EH (cell line): ENCODE measurements at places on chromosomes 5 and 9.

DNA sequence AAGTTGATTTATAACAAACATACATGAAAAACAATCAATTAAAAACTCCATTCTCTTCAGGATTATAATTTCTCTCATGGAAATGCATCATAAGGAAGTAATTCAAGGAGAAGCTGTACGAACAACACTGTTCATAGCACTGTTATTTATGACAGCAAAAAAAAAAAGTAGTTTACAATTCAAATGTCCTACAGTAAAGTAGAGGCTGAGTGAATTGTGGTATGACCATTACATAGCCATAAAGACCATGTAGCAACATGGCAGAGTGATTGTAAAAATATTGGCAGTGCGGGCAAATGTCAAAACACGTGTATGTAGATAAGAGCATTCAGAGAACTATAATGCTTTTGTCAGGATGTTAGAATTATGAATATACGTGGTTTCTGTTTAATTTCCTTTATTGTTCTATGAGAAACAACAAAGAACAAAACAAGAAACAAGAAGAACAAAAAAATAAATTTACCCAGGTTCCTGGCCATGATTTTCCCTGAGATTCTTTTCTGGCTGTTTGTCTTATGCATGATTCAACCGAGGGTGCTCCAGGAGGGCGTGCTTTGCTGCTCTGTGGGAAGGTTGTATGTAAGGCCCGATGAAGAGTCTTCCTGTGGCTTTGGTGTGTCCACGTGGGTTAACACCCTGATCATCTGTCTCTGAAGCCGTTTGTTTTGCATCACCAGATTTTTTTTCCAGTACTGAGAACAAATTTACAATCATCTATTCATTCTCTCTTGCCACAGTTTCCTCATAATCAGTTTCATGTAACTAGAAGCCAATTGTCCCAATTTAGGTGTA is 28.8 kb downstream of the GCNT4 start:
- DNase-seq = peak; percentile 41

DNA sequence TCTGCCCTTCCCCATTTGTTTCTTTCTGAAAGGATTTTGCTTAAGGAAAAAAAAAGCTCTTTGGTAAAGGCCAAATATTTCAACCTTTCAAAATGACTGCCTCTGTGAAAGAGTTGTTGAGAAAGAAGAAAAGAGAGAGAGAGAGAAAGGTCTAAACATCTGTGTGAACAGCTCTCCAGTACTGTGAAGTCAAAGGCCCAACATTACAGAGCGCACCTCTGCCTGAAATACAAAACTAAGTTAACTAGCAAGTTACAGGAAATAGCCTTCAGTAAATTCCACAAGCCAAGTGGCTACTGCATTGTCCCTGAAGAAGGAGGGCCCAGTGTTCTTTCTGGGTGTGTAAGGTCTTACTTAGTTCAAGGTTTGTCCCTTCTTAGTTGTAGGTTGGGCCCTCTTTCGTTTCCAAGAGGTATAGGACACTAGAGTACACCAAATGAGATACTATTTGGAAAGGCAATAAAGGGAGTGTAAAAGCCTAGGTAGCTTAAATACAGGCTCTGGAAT is 104.4 kb downstream of the THBS4 start:
- DNase-seq = no peak

DNA sequence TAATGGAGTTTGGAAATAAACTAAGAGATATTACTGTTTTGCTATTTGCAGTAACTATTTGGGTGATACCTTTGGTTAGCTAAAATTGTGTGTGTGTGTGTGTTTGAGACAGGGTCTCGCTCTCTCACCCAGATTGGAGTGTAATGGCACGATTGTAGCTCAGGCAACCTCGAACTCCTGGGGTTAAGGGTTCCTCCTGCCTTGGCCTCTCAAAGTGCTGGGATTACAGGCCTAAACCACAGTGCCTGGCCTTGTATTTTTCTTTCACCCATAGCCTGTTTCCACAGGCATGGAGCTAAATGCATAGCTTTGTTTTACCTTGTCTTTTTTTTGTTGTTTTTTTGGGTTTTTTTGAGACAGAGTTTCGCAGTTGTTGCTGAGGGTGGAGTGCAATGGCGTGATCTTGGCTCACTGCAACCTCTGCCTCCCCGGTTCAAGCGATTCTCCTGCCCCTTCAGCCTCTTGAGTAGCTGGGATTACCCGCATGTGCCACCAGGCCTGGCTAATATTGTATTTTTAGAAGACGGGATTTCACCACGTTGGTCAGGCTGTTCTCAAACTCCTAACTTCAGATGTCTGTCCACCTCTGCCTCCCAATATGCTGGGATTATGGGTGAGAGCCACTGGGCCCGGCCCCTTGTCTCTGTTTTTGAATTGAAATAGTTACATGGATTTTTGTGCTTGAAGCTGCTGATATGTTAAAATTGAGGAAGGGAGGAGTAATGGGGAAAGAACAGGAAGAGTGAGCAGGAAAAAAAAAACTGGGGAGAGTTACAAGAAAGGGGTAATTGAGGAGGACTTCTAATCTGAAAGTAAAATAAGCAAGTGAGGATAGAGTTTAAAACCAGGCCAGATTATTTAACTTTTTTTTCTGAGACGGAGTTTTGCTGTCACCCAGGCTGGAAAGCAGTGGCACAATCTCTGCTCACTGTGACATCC is 5.7 kb downstream of the GPBP1 start:
- no peak for DNase-seq

DNA sequence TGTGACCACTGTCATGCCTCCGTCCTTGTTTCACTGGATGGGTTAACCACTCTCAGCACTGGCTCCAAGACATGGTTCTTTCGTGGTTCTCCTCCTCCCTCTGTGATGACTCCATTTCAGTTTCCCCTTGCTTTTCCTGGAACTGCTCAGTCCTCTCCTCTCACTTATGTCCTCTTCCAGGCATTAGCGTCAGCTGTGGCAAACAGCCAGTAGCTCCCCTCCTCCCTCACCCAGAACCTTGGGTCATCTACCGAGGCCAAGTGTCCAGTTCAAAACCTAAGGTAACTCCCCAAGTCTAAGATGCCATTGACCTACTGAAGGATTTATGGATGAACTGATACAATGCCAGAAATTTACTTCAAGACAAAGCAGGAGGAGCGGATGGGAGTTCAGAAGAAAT is 9.8 kb upstream of the CORO2A start:
- DNase-seq = no peak

GRCh38 chr9:37215381-37215780 is 95.0 kb downstream of the ZCCHC7 start:
- no peak for DNase-seq

GRCh38 chr5:58775701-58776262 is 192.9 kb downstream of the RAB3C start:
- no peak for DNase-seq

GRCh38 chr9:98964201-98964600 is 20.5 kb downstream of the COL15A1 start:
- no peak for DNase-seq

DNA sequence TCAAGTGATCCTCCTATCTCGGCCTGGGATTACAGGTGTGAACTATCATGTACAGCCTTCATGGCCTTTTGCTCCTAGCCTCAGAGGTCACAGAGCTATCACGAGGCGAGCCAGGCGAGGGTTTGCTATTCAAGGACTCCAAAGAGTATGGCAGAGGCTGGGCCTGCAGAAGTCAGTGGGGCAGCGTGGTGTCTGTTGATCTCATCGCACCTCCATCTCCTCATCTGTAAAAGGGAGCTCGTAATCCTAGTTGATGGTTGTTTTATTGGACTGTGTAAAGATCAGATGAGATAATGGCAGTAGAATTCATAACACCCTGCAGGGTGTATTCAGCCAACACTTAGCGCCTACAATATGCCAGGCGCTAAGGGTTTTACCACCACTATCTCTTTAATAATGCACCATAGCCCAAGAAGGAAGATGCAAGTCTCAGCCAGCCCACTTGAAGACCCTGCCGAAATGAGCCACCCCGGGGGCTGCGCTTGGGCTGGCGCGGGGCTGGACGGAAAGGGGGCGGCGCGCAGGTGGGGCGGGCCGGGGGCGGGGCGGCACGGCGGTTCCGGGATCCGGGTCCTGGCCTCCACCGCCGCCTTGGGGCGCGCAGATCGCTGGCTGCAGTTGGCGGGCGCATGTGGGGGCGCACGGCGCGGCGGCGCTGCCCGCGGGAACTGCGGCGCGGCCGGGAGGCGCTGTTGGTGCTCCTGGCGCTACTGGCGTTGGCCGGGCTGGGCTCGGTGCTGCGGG is at the start of gene GALNT12:
Gene GALNT12, plus strand, starts transcription at position 601 of the 744 bp plus-strand sequence. Its CDS starts 29 bp downstream, at position 630.
- DNase-seq = no peak

DNA sequence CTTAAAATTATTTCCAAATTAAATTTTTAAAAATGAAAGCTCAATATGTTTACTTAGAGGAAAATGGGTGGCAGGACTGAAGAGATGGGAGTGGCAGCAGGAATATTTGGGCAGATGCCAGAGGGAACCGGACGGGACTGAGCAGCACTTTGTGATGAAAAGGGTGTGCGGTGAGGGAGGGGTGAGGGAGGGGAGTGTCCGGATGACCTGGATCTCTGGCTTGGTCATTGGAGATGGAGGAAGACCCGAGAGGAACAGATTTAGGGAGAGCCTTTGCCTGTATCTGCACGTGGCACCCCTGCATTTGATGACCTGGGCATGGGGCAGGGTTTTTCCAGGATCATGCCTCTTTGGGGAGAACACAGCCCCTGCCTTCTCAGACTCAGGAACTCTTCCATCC is 201.1 kb upstream of the MVB12B start:
- peak; percentile 9 for DNase-seq

GRCh38 chr5:95985249-95985648 is 23.6 kb upstream of the ELL2 start:
- DNase-seq = no peak

- DNase-seq = no peak
Observed at GRCh38 chr5:91374893-91375520, 8.1 kb downstream of the ARRDC3 start.

- peak; percentile 69 for DNase-seq
Observed at GRCh38 chr5:32329395-32329834, 16.7 kb upstream of the MTMR12 start.

- no peak for DNase-seq
Observed at GRCh38 chr9:9117866-9118265, 1318.3 kb upstream of the DMAC1 start.

DNA sequence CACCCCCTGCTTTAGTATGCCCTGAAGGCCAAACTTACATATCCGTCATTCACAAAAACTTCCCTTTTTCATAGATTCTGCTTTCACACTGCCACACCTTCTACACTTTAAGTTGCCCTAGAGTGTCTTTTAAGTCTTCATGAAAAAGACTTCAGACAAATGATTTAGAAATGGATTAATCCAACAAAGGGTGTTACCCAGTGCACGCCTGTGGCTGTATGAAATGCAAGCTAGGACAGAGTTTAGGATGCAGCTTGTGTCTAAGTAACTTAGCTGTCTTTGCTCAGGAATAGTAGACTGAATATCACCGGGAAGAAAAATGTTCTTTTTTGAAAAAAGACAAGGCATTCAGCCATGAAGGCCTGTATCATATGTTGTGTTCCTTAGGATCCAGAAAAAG is 210.0 kb downstream of the MPDZ start:
- DNase-seq = no peak

GRCh38 chr9:35728041-35728971 is 3.7 kb downstream of the TLN1 start:
- peak; percentile 97 for DNase-seq

DNA sequence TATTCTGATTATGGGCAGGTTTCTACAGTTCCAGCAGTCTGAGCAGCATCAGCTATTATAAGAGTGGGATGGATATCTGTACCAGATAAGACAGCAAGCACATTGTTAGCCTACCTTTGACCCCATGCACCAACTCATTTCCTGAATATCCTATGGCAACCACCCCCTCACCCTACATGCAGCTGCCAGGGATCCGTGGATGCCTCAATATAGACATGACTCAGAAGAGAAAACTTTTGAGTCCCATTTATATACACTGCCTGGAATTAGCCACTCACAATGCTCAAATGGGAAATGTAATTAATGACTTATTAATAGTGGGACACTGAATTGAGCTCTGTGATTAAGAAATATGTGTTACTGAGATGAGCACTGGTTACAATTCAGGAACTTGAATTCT is 124.4 kb downstream of the SSBP2 start:
- DNase-seq = peak; percentile 86

- peak; percentile 23 for DNase-seq
Observed at GRCh38 chr5:115471345-115472063, 73.1 kb downstream of the FEM1C start.

- DNase-seq = no peak
Observed at GRCh38 chr5:93328833-93329232, 252.2 kb downstream of the NR2F1-AS1 start.

DNA sequence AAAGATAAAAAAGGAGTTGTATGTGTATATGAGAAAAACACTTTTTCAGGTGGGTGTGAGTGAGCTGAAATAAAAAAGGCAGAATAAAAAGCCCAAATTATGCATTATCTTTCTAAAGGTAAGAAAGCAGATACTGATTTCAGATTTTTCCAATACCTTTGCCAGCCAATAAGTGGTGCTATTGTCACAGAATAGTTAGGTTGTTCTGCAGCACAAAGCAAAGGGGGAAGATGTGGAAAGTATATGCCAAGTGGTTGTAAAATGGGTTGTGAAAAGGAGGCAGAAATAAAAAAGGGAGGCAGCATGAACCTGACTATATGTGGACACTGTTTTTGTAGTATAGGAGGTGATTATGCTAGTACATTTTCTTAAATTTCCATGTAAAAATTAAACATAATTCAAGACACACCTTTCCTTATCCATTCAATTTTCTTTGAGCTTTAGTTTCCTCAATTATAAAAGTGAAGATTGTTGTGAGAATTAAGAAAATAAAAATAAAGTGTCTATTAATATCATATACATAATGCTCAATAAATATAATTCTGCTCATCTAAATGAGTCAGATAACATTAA is 106.7 kb downstream of the SMIM15 start:
- DNase-seq = peak; percentile 68

DNA sequence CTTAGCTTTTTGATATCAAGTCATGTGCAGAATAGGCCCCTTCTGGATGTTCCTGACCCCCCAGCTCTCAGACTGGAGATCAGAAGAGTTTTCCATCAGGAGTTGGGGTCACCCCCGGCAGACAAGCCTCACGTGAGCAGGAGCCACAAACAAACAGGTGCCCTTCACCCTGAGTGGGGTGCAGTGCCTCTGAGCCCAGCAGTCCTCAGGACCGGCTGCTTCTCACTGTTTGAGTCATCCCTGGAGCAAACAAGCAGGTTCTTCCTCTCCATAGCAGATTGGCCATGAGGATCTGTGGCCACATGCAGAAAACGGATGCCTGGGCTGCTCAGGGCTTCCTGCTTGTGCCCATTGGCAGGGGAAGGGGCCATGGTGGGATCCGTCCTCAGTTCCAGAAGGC is 47.0 kb downstream of the LRSAM1 start:
- DNase-seq = no peak

GRCh38 chr5:170769898-170770416 is 13.6 kb upstream of the GABRP start:
- DNase-seq = no peak

- peak; percentile 87 for DNase-seq
Observed at GRCh38 chr5:61280205-61280604, 51.9 kb upstream of the ZSWIM6 start.

DNA sequence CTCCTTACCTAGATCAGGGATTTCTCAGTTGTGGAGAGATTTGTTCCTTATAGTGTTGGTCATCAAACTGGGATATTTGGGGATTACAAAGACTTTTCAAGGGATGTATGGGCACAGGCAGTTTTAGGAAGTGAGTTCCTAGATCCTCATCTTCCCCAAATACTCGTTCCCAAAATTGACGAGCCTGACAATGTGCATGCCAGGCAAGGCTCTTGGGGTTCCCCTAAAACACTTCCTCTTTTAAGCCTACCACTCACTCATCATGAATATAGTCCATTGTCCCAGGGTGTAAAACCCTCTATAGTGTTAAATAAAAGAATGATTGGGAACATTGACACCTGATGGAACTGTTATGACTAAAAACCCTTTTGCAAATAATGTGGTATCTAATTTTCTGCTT is 26.4 kb downstream of the PDCD1LG2 start:
- no peak for DNase-seq
